ENCODE measurements at places on chromosomes 4 and X.

DNA sequence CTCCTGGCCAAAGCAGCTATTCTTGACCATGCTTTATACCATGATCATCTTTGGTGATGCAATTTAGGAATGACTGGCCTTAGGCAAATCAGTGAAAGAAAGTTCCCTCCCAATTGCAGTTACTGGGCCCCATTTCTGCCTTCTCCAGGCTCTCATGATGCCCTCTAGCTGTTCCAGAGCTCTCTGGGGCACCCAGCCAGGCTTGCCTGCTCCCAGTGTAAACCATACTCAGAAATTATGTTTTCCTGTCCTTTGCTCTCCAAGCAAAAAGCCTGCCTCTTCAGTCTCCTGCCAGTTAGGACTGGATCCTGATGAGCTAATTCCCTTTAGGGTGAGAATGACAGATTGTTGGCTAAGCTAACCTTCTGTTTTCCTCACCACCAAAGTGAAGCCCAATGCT, 85.3 kb upstream of the RBPJ start:
- no peak for DNase-seq

- DNase-seq: no peak
Measured at GRCh38 chr4:13970349-13970748, 342.8 kb upstream of the BOD1L1 start.

DNA sequence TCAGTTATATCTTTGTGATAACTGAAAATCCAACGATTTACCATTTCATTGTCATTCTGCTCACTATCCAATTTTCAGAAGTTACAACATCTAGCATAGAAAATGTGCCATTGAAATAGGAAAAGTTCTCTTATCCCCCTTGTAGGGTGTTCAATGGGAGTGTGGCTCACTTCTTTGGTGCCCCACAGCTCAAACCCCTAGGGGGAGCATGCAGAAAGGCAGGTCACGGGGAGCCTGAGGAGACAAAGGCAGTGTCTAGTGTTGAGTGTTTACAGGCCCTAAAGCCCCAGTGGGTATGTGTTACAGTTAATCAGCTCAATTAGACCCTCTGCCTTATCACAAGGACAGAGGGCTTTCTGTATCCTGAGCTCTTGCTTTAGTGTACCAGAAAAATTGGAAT, 243.4 kb upstream of the GRID2 start:
- no peak for DNase-seq

- DNase-seq: no peak
Measured at GRCh38 chr4:73442275-73442674, 6.3 kb downstream of the AFP start.

DNA sequence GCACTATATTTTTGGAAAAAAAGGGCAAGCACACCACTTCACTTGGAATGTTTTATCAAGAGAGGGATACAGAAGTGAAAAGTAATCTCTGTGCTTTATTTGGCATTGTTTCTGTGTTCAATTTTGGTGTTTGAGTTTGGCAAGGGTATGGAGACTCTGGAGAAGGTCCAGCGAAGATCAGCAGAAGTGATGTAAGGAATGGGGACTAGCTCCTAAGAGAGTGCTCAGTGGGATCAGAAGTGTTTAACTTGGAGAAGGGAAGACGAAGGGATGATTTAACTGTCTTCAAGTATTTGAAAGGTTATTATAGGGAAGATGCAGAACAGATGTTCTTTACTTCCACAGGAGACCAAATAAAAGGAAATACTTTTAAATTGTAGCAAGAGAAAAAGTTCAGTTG, 74.3 kb downstream of the CFAP299 start:
- no peak for DNase-seq

- no peak for DNase-seq
Measured at GRCh38 chr4:24373704-24374103, 210.7 kb downstream of the DHX15 start.

DNA sequence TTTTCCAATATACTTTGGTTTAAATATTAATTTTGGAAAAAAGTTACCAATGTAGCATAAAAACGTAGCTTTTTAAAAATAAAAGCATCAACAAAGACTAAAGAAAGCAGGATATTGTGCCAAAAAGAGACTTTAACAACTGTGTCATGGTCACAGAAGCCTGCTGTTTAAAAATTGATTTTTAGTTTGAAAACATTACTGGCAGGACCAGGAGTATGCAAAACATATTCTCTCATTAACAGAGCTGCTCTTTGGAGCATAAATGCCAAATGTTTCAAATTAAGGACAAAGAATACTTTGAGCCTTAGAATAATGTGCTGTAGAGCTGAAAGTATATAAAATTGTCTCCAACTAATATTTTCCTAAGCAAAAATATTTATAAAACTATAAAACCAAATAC, 279.0 kb downstream of the ARAP2 start:
- DNase-seq: no peak

DNA sequence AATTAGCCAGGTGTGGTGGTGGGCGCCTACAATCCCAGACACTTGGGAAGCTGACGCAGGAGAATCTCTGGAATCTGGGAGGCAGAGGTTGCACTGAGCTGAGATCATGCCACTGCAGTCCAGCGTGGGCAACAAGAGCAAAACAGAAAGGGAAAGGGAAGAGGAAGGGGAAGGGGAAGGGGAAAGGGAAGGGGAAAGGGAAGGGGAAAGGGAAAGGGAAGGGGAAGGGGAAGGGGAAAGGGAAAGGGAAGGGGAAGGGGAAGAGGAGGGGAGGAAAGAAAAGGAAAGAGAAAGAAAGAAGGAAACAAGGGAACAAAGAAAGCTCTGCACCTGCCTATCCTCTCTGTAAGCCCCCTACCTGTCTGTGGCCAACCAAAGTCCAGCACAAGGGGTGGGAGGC, 35.2 kb downstream of the FAM53A start:
- DNase-seq: no peak

DNA sequence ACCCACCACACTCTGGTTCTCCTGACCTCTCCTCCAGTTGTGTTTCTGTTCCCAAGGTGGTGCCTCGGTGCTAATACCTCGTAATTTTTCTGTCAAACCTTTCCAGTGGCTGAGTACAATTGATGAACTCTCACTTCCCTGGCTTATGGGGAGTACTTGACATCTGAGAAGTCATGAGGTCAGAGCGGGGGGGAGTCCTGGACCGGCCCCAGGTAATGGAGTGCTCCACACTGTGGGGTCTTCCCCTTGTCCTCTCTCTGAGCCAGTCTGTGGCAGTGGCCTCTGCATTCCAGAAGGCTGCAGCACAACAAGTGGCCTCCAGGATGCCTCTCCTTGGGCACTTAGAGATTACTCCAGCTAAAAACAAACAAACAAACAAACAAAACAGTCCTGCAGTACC, 122.5 kb upstream of the TRIM2 start:
- no peak for DNase-seq

GRCh38 chrX:7062903-7063302, 84.6 kb upstream of the STS start:
- DNase-seq: no peak

Data from activated naive CD4-positive, alpha-beta T cell treated with anti-CD3 and anti-CD28 coated beads for 36 hours (primary cell).